Adipocyte (in vitro differentiated cells): ENCODE measurements at places on chromosomes 11 and 22.
A peak's percentile ranks its signal among the peaks of the same experiment; 100 is the strongest.

GRCh38 chr11:93166194-93166593, 31.6 kb downstream of the SLC36A4 start:
- no peak for DNase-seq

GRCh38 chr22:38864361-38865191, 7.4 kb downstream of the CBX6 start:
- no peak for DNase-seq

DNA sequence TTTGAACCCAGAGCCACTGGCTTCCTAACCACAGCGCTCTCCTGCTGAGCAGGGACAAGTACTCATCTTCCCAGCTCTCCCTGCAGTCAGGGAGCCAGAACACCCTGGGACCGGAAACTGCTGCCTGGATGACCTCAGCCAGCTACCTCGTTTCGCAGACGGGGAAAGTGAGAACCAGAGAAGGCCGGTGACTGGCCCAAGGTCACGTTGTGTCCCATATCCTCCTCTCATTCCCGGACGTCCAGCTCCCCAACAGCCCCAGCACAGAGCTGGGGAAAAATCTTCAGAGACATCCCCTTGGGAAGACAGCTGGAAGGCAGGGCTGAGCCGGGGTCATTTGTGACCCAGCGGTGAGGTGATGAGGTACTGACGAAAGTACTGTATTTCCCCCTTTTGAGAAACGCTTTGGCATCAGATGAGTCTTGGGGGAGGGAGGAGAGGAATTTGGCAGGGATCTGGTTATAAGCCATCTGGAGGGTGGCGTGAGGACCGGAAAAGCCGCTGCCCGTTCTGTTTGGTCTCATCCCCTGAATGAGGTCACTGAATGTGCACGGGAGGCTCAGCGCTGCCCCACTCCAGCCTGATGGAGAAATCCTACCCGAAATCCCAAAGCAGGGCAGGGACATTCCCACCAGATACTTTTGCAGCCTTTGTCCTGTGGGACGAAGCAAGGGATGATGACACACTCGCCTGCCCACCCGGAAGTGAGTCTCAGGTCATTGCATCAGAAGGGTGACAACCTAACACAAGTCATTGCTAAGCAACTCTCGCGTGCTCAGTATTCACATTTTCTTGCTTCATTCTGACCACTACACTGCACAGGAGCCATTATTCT, 41.1 kb downstream of the LIF start:
- peak; percentile 94 for DNase-seq

- DNase-seq: no peak
These were observed 98.2 kb downstream of the SLC1A2 start for GRCh38 chr11:35321111-35321510.

DNA sequence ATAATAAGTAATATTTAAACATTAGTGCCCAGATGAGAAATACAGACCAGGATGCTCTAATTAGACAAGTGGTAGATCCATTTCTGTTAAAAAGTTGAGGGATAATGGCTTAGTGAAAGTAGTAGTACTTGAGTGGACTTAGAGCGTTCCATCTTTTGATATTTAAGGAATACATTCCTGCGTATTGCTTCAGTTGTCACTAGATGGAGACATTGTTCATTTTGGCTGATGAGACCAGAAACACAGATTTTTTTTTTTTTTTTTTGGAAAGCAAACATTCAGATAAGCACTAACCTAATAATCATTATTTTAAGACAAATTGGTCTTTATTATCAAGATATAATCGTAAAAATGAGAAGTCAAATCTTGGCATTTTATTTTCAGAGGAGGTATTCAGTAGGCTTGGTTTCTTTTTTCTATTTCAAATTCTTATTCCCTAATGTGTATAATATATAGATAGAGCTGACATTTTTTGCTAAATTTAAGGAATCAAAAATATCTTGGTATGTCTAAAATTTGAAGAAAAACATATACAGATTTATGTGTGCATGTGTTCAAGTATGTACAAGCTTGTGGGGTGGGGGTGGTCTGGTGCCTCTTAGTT, 92.9 kb downstream of the DYNC2H1 start:
- peak; percentile 79 for DNase-seq

DNA sequence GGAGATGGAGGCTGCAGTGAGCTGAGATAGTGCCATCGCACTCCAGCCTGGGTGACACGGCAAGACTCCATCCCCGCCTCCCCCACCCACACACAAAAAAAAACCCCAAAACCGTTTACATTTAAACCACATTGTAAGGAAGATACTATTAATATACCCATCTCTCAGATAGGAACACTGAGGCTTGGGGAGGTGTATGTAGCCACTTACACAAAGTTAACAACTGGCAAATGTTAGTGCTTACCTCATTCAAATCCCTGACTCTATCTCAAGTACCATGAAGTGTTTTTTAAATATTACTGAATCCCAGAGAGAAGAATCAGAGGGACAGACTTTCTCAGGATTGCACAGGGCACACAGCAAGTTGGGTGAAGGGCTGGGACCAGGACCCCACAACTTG, 164.5 kb downstream of the MIAT start:
- DNase-seq: no peak

- DNase-seq: peak; percentile 42
These were observed 3.2 kb downstream of the DGAT2 start for GRCh38 chr11:75771646-75772410.

DNA sequence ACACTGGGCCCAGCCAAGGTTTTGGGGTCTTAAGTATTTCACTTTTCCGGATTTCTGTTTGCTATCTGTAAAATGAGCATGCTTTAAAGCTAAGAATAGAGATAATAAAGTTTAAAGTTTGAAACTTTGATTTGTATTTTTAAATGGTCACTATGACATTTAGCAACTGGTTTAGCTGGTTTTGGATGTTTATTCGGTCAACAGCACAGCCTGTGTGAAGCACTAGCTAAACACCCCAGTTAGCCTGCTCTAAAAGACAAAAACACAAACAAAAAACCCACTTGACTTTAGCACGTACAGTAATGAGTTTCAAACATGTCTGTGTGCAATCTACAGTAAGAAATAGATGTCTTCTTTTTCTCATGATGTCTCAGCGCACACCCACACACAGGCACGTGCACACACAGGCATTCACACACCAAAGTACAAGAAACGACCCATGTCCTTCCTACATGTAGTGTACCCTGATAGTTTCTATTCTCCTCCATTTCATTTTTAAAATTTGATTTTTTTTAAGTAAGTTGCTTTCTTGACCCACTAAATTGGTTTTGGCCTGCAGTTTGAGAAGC, 29.4 kb downstream of the SLC1A2 start:
- DNase-seq: no peak

DNA sequence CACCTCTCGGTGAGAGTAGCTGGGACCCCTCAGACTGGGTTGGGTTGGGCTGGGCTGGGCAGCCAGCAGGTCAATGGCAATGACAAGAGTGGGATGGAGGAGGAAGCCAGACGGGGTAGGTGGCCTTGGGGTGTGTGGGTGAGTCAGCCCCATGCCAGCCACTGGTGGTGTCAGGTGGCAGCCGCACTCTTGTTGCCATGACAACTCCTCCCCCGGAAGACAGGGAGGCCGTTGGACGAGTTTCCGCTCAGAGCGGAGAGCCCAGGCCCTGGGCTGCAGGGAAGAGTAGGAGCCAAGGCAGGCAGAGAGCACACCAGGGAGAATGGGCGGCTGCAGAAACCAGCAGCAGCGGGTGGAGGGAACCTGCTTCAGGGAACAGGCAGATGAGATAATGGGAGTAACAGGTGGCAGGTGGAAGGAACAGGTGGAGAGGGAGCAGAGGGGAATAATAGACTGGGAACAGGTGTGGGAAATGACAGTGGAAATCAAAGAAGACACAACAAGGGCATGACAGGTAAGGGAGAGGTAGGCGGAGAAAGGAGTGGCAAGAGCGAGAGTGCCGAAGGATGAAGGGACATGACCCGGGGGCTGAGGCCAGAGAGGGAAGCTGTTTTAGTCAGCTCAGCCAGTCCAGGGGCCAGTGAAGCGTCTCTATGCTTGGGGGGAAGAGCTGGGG, 8.7 kb downstream of the SPTBN2 start:
- peak; percentile 37 for DNase-seq

GRCh38 chr11:77207019-77207485, 79.0 kb downstream of the MYO7A start:
- DNase-seq: no peak

DNA sequence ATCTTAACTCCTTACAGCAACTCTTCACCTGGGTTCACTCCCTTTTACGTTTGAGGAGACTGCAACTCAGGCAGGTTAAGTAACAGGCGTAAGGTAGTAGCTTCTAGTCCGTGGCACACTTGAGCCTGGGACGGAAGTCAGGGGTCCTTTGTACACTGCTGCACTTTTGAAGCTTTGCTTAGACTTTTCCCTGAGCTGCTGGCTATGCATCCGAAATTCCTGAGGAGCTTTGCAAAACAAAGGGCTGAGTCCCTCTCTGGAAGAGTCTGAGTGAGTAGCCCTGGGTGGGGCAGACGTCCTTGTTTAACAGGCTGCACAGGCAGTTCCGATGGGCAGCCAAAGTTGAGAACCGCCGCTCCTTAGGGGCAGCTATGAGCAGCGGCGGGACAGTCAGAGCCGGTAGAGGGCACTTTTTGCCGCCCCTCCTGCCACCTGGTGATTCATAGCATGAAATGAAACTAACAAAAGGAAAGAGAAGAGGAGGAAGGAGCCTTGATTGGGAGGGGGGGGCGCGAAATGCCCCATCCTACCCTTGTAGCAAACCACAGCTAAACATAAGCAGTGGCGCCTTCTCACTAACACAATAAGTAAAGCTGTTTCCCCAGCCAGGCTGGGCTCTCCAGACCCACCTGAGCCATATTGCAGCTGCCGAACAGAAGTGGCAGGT, 1.4 kb downstream of the TMEM109 start:
- peak; percentile 84 for DNase-seq

- no peak for DNase-seq
These were observed 138.9 kb downstream of the MN1 start for GRCh38 chr22:27662359-27663301.

DNA sequence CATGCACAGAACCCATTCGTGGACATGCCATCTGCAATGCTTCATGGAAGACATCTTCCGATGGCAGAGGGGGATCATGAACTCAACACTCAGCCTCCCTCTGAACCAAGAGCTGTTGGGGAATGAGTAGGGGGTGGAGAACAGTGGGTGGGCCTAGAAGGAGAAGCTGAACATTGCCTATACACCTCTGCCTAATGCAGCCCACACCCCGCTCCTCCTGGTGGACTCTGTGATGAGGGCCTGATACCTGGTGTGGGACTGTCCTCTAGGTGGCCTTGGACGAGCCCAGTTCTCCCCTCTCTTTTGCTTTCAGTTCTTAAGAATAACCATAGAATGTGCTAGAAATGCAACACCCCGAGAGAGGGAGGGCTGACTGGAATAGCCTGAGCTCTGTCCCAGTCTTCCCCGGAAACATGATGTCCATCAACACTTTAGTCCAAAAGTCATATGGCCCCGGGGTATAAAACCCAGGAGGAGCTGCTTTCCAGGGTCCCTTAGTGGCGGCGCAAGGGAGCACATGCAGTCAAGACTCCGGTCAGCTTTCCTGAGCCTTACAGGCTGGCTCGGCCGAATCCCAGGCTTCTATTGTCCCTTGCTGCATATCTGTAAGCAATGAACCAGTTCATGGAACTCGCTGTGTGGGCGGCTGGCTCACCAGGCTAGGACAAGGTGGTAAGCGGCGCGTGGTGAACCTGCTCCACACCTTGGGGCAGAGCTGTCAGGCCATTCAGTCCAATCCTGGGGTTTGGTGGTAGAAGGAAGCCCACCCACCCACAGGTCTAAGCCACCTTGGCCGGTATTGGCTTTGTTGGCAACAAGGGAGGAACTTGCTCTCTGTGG, 216.9 kb downstream of the CTTN start:
- DNase-seq: no peak

- peak; percentile 55 for DNase-seq
These were observed 14.7 kb downstream of the TBC1D10A start for GRCh38 chr22:30312053-30312452.

- DNase-seq: no peak
These were observed 50.3 kb downstream of the CHRDL2 start for GRCh38 chr11:74680703-74681531.

DNA sequence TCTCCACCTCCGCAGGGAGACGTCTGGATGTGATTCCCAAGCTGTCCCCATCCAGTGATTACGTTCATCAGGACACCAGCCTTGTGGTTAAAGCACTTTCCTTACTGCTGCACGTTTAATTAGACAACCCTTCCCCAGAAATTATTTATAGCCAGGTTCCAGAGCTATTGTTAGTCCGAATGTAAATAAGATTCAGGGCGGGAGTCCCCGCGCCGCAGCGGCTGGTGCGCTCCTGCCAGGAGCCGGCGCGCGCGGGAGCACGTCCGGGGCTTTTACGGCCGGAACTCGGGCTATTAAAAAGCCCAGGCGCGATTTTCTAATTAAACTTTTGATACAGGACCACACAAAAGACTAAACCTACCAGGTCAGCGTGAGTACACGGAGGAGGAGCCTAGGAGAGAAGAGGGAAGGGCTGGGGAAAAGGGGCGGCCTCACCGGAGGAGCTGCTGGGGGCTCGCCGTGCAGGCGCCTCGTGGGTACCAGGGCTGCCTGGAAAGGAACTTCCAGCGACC, 538.3 kb downstream of the OPCML start:
- peak; percentile 8 for DNase-seq

- DNase-seq: no peak
These were observed at the start of gene BEST1 for GRCh38 chr11:61950035-61950547. TSS of gene BEST1 (plus strand) at chr11:61950351. CDS start at chr11:61951807, 1,456 bp downstream.

GRCh38 chr11:129968591-129969419, 33.8 kb downstream of the PRDM10 start:
- DNase-seq: no peak

- no peak for DNase-seq
These were observed 22.3 kb downstream of the PPFIBP2 start for GRCh38 chr11:7536100-7536499.
